Prostate gland (tissue), 2 donors: ENCODE measurements at places on chromosomes 7 and 10. TPM values are rescaled to one million over a fixed set of nuclear protein-coding genes. Genes with fewer than 3 reads are reported as not detected.

Gene PTPRE
- total RNA-seq, result 4.5 TPM

Gene NRG3
- not detected for total RNA-seq

GRCh38 chr7:6496842-6497636 is 49.3 kb upstream of the DAGLB start:
- DNase-seq, result no peak

Gene SEPTIN7
- total RNA-seq, result 135 TPM

Gene RELN
- total RNA-seq, result 2.6 TPM

DNA sequence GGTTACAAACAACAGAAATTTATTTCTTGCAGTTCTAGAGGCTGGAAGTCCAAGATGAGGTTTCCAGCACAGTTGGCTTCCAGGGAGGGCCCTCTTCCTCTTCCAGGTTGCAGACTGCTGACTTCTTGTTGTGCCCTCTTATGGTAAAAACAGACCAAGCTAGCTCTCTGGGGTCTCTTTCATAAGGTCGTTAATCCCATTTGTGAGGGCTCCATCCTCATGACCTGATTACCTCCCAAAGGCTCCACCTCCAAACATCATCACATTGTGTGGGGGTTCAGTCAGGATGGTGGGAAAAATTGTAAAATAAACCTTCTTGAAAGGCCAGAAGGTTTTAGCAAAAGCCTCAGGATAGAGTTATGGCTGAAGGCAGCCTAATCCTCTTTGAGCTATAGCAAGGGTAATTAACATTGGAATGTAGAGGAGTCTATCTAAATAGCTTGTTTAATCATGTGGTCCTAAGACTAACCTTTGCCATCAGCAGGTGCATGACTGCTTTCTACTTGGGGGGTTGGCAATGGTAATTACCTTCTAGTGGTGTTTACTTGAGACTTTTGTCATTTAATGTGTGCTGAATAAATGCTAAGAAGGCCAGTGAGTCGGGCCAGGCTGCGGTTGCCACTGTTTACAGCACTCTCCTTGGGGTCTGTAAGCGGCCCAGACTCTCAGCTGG is 80.8 kb downstream of the PPP1R17 start:
- no peak for DNase-seq

GRCh38 chr7:6074612-6075380 is 43.6 kb downstream of the ANKRD61 start:
- DNase-seq, result no peak

Gene GPR158
- 1.5 TPM for total RNA-seq

- no peak for DNase-seq
These were observed 60.8 kb upstream of the EEPD1 start for GRCh38 chr7:36092221-36092771.

- DNase-seq, result no peak
These were observed 148.5 kb downstream of the LRRN3 start for GRCh38 chr7:111239437-111239836.

Gene IFIT1B
- not detected for total RNA-seq

Gene SPACDR
- total RNA-seq, result not detected

Gene SORBS1
- 189 TPM for total RNA-seq

- no peak for DNase-seq
These were observed 59.2 kb downstream of the ENTPD1 start for GRCh38 chr10:95815133-95815532.

DNA sequence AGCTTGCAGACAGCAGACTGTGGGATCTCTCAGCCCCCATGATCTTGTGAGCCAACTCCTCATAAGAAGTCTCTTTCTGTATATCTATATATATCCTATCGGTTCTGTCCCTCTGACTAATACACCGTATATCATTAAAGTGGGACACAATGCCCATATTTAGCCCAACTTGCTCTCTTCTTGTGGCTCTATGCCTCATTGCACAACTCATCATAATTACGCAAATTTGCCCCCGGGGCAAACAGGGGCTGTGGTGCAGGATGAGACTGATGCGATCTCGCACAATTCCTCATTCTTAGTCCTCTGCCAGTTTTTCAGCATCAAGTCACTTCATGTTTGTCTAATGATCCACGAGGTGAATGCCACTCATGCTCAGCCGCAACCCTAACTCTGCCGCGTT is 183.2 kb downstream of the PRPF18 start:
- peak; percentile 10 for DNase-seq

GRCh38 chr7:122629412-122629953 is 69.4 kb downstream of the RNF133 start:
- no peak for DNase-seq

- peak; percentile 28 for DNase-seq
These were observed 47.0 kb upstream of the ZNF107 start for GRCh38 chr7:64618785-64619456.
